ENCODE measurements at places on chromosomes 1 and 21.

- peaks cover 10% of the 10 kb centered on the region for H3K36me3 ChIP-seq
- no peak for DNase-seq
- H3K4me1 ChIP-seq: no peaks in the 10 kb centered on the region
- peaks cover 9% of the 10 kb centered on the region for H3K27me3 ChIP-seq
Observed at GRCh38 chr1:227343206-227343605, 24.9 kb upstream of the CDC42BPA start.

DNA sequence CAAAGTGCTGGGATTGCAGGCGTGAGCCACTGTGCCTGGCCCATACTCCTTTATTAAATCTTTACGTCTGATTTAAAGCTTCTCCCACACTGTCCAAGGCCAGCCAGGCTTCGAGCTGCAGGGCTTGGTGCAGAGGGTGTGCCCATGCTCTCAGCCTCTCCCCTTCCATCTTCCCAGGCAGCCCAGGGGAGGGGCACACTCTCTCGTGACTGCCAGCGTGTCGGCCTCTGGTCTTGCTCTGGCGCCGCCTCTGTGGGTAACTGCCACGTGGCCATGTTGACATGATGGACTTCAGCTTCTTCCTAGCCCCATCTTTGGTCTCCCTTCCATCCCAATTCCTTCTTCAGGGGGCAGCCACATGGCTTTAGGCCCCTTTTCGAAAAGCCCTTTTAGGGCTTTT, 4.7 kb downstream of the GPR137B start:
- H3K4me1 ChIP-seq: peaks cover 23% of the 10 kb centered on the region
- H3K27ac ChIP-seq: no peak overlapping the region
- no peak overlapping the region for H3K4me3 ChIP-seq
- no peak for DNase-seq
- H3K27me3 ChIP-seq: peaks cover 22% of the 10 kb centered on the region

GRCh38 chr1:66550243-66550642, 16.3 kb downstream of the SGIP1 start:
- H3K27me3 ChIP-seq: no peaks in the 10 kb centered on the region
- no peak for DNase-seq
- no peak overlapping the region for H3K27ac ChIP-seq
- no peak overlapping the region for H3K4me3 ChIP-seq
- H3K4me1 ChIP-seq: peaks cover 23% of the 10 kb centered on the region

GRCh38 chr1:228359613-228360532, 46.8 kb downstream of the TRIM11 start:
- no peaks in the 10 kb centered on the region for H3K36me3 ChIP-seq
- H3K4me1 ChIP-seq: no peaks in the 10 kb centered on the region
- H3K27ac ChIP-seq: no peak overlapping the region
- no peaks in the 10 kb centered on the region for H3K27me3 ChIP-seq
- DNase-seq: no peak

DNA sequence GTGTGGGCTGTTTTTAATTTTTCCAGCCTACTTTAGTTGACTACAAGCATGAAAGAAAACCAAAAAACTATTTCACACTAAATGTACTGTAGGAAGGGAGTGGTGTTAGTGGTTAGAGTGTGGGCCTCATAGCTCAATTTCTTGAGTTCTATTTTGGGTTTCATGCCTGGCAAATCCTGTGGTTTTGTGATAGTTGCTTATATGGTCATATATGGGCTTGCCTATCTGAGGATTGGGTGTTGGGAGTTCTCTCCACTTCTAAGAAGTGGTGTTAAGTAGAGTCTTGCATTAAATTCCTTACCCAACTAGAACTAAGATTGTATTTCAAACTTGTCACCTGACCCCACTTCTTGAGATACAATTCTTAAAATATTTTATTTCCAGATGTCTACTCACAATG, 37.8 kb upstream of the COL11A1 start:
- no peaks in the 10 kb centered on the region for H3K36me3 ChIP-seq
- no peak overlapping the region for H3K27ac ChIP-seq
- DNase-seq: no peak
- H3K27me3 ChIP-seq: no peaks in the 10 kb centered on the region

DNA sequence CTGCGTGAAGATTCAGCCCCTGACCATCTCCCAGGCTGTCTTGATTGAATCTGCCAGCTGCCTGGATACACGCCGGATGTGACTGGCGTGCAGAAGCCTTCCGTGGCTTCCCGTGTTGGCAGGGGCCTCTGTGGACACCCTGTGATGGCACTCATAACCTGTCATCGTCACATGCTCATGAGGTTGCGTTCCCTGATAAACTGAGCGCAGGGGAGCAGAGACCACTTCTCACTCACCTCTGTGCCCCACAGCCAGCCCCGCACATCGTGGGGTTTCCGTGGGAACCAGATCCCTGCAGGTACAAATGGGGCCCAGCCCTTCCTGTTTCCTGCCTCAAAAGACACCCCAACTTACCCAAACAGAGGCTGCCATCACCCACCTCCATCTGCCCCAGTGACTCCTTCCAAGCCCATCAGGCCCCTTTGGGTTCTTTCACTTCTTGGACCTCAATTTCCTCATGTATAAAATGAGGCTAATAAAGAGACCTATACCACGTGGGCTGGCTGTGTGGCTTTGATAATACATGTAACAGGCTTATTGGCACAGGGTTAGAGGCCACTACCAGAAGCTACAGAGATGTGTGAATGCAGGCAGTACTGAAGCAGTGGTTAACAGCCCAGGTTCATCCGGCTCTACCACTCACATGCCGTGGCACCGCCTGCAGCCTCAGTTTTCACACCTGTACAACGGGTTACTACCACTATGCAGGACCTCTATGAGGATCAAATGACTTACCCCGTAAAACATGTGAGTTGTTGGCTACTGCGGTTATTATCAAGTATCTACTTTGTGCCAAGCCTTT, 23.6 kb downstream of the HTR6 start:
- no peak overlapping the region for H3K4me3 ChIP-seq
- H3K27ac ChIP-seq: no peak overlapping the region

DNA sequence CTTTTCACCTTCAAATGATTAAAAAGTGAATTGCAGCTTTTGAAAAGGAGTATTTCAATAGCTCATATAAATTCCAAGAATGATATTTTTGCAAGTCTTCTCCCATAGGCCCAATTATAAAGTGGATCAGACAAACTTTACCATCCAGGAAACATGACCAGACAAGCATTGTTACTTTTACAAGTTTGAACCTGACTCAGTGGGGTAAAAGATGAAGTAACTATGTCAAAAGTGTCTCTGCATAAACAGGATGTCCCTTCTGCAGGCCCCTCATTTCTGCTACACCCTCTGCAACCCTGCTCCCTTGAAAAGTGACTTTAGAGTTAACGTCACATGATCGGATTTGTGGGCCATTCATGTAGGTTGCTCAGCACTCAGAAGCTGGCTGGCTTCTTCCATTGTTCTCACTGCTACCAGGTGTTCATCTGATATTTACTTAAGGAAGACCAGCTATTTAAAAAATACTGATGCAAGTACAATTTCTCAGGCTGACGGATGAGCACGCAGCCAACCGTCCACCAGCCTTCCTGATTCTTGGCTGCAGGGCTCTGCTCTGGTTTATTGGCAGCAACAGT, 32.3 kb downstream of the URB1 start:
- DNase-seq: no peak
- H3K27ac ChIP-seq: no peak overlapping the region
- H3K4me3 ChIP-seq: no peak overlapping the region
- H3K36me3 ChIP-seq: peaks cover 88% of the 10 kb centered on the region
- H3K27me3 ChIP-seq: no peaks in the 10 kb centered on the region
